ENCODE measurements at places on chromosomes 16 and 17.

DNA sequence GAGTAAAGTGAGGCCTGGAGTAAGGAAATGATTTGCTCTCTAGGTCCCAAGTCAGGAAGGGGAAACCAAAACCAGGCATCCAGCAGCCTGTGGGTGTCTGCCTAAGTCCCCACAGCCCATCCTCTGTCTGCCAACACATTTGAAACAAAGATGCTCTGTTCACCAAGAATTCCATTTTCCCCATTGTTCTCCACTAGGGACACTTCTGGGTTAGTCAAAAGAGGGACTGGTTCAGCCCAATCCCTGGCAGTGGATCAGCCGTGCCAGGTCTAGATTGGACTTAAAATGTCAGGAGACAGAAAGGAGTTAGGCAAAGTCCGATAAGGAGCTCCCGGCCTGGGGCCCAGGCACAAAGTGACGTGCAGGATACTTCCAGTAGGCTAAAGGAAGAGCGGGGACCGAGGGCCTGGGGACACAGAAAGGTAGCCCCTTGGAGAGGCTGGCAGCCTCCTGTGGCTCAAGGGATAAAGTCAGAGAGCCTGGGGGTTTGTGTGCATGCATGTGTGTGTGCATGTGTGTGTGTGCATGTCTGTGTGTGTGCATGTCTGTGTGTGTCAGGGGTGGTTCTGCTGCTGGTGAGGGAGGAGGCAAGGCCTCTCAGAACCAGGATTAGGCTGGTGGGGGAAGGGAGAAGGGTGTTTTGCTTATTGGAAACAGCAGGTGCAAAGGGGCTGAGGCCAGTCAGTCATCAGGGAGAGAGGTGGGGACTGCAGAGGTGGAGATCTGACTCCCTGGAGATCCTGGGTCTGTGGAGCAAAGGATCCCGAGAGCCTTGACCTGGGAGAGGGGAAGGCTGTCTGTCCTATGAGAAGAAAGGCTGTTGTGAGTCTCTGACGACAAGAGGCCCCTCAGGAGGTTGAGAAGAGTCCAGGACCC lies 41.7 kb upstream of the IL34 start:
- no peak for DNase-seq

DNA sequence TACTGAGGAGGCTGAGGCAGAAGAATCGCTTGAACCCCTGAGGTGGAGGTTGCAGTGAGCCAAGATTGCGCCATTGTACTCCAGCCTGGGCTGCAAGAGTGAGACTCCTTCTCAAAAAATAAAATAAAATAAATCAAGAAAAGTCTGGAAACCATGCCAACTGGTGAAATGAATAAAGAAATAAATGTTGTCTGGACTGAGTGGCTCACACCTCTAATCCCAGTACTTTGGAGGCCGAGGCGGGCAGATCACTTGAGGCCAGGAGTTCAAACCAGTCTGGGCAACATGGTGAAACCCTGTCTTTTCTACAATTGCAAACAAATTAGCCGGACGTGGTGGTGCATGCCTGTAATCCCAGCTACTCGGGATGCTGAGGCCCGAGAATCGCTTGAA lies 744 bp upstream of the LRRC37A3 start:
- DNase-seq, result no peak

DNA sequence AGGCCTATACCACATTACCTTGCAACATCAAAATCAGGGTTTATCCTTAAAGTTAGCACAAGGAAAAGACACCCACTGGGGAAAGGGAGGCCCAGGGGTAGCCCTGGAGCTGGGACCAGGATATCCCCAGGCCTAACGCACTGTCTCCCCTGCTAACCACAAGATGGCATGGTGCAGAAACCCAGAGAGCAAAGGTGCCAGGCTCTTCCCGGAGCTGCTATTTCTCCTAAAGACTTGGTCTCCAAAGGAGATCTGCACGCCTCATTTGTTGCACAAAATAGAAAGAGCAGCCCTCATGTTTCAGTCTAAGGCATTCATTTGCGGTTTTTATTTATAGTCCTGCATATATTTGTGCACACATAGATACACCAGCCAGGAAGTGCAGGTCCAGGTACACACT lies 408.6 kb downstream of the SOX9 start:
- no peak for DNase-seq

GRCh38 chr16:84836234-84836647 lies 16.5 kb downstream of the CRISPLD2 start:
- DNase-seq, result no peak

DNA sequence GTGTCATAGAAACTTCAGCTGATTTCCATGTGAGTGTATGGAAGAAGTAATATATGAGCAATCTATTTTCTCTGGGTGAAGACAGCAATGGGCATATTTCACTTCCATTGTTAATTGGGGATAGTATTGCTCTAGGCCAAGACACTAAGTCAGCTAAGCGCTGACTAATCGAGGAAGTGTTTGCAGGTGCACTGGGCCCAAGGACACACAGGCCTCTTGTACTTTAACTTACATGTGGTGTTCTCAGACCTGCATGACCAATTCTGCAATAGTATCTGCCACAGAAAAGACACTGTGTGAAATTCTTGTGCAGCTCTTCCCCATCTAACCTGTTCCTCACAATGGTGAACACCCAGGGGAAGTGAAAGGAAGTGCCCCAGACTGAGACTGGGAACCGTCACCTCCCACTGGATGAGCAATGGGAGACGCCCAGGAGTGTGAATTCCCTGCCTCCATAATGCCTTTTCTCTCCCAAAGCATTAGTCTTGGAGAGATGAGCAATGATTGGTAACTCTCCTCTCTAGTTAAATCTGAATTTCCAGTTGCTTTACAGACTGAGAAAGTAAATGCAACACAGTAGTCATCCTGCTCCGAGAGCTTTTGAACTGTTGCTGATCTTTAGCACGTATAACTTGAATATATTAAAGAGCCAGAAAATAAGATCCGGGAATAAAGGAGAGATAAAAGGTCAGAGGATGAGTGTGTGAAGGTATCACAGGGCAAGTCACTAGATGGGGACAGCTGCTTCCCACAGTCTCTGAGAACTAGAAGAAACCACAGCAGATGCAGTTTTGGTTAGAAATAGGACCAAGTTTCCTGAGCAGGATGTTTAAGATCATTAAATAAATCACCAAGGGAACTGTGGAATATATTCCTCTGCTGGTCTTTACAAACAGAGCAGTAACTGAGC lies 82.6 kb downstream of the CDK5R1 start:
- no peak for DNase-seq

- no peak for DNase-seq
Measured at GRCh38 chr17:76009447-76009846, 8.8 kb downstream of the CDK3 start.

GRCh38 chr16:54216688-54217087 lies 69.9 kb downstream of the IRX3 start:
- no peak for DNase-seq

GRCh38 chr17:82219083-82219482 lies 6.4 kb upstream of the CCDC57 start:
- DNase-seq, result no peak

- DNase-seq, result peak; percentile 77
Measured at GRCh38 chr16:84925092-84925772, 86.1 kb downstream of the ZDHHC7 start.

DNA sequence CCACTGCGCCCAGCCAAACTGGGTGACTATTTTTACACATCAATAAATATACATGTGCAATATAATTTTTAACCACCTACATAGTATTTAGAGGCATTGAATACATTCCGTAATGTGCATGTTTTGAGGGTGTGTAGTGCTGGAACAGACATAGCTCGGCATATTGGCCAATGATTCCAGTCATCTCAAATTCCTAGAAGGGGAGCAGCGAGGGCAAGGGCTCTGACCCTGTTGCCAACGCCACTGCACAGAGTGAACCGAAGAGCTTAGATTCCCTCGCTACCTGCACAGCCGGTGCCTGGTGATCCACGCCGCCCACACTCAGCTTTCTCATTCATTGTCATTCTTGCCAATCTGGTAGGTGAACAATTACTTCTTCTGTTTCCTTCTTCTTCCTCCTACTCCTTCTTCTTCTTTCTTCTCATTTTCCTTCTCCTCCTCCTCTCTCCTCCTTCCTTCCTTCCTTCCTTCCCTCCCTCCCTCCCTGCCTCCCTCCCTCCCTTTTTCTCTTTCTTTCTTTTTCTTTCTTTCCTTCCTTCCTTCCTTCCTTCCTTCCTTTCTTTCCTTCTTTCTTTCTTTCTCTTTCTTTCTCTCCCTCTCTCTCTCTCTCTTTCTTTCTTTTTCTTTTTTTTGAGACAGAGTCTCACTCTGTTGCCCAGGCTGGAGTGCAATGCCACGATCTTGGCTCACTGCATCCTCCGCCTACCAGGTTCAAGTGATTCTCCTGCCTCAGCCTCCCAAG lies 26.3 kb upstream of the ATP2A3 start:
- no peak for DNase-seq

- peak; percentile 52 for DNase-seq
Measured at GRCh38 chr17:49901460-49902331, 53.8 kb upstream of the TAC4 start.

DNA sequence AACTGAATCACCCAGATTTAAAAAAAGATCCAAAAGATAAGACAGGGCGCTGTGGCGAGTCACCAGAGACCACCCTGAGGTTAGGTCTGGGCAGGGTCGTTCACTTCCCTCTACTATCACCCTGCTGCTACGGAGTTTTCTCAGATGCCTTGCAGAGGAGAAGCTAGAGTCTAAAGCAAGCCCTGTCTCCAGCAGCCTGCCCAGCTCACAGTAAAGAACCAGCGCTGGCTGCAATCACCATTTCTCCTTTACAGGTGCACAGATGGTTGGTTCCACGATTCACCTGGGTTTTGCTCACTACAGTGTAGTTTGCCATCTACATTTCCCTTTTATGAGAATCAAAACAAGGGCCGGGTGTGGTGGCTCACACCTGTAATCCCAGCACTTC lies 71.3 kb downstream of the SRCIN1 start:
- no peak for DNase-seq

- DNase-seq, result no peak
Measured at GRCh38 chr16:71259086-71259485, 28.6 kb upstream of the HYDIN start.

GRCh38 chr17:32283745-32284201 lies 18.1 kb downstream of the RHBDL3 start:
- no peak for DNase-seq

- peak; percentile 95 for DNase-seq
Measured at GRCh38 chr17:74453665-74454196, 12.7 kb upstream of the CD300A start.

DNA sequence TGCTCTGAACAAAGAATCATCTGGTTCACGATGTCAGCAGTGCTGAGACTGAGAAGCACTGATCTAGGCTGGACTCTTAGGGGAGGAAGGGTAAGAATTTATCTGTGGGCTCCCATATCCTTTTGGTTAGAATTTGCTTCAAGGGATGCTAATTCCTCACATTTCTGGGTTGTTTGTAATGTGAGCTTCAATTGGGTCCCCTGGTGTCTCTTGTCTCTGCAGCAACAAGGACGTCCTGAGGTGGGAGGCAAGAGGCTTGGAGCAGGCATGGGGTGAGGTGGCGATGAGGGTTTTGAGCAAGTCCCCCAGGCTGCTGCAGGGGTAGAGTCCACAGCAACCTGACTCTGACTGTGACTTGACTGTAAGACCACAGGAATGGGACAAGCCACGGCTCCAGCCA lies 213.8 kb upstream of the NLRP1 start:
- no peak for DNase-seq

GRCh38 chr17:41178843-41179616 lies 1.0 kb upstream of the KRTAP4-2 start:
- no peak for DNase-seq

DNA sequence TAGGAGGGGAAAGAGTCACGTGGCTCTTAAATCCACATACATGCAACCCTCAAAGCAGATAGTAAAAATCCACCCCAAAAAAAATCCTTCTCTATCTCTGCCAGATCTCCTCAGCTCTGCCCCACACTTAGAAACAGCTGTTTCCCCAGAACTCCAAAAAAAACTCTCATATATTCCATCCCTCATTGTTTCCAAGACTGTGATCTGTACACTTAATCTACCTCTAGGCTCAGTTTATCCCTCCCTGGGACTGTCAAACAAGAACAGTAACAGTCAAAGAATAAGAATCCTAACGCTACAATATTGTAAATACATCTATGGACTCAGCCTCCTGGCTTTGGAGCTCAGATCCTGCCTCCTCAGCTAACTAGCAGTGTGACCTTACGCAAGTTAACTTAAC lies 11.6 kb downstream of the CUEDC1 start:
- DNase-seq, result no peak

DNA sequence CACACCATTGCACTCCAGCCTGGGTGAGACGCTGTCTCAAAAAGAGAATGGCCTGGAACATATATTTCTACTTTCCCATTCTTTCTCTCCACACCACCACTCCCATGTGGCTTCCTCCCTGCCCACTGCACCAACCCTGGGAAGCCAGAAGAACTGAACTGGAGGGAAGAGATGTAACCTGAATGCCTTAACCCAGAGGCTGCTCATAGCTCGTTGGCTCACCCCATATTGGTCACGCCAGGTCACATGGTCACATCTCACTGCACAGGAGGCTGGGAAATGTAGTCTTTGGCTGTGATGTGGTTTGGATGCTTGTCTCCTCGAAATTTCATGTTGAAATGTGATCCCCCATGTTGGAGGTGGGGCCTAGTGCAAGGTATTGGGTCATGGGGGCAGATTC lies 5.9 kb upstream of the DNAH17 start:
- DNase-seq, result peak; percentile 52

DNA sequence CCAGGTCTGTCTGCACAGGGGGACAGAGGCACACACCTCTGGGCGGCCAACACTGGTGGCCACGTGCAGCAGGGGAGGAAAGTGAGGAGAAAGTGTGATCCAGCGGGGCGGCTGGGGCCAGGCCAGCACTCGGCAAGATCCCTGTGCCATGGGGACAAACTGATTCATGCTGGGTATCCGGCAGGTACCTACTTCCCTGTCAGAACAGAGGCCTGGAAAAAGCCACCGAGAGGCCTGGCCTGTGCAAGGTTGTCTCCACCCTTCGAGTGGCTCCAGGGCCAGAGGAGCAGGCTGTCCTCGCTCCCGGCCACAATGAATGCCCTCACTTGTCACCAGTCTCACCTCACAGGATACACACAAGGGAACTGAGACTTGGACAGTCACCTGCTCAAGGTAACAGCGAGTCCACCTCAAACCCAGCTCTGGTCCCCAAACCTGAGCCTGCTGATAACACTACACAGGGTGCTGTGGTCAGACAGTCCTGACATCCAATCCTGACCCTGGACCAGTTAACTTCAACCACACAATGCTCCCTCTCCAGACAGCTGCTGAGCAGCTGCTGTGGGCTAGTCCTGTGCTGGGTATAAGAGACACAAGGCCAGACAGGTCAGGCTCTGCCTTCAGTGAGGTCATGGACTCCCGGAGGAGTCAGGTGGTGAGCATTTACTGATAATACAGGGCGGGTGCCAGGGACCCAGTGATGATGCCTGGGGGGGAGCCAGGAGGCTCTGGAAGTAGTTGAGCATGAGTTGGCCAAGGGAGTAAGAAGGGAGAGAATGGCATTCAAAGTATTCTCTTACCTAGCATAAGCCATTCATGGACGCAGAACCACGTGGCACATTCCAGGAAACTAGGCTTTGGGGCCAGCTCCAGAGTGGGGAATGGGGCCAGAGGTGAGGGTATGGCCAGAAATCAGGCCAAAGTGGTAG lies 53.0 kb downstream of the VAC14 start:
- no peak for DNase-seq

All from HEK293T (cell line).